Stimulated activated CD4-positive, alpha-beta T cell treated with anti-CD3 and anti-CD28 coated beads, Interleukin-15, amount 100 ng/mL, for 48 hours (primary cell): ENCODE measurements at places on chromosomes 11 and 22.

DNA sequence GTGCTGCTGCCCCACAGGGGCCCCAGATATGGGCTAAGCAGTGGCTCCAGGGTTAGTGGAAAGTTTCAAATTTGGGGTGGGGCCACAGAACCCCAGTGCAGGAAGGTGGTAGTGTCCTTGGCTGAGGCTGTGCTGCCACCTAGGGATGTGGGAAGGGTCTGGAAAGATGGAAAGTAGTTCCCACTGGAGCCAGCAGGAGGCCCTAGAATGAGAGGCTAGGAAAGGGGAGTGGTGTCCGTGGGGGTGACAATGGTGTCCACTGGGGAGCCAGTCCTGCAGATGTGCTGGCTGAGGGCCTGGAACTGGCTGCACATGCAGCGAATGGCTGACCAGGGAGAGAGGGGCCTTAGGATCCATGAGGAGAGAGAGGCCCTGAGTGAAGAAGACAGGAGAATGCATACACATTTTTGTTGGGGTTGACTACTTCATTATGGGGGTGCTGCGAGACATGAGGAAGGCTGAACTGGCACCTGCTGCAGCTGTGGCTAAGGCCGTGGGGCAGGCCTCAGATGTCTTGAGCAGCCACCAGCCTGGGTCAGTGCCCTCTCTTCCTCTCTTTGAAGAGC lies 21.1 kb downstream of the RFPL3 start:
- DNase-seq, result no peak

DNA sequence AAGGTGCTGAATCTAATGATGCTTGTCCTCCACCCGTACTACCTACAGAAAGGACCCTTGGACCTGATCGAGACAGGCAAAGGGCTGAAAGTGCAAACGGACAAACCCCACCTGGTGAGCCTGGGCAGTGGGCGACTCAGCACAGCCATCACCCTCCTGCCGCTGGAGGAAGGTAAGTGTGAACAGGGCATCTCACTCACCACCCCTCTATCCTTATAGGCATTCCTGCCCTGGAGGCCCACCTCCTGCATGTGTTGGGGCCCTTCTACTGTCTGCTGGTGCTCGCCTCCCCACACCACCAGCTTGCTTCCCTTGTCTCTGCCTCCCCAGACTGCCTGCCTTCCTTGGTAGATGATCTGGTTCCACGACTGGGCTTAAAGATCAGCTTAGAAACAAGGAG lies 7.1 kb downstream of the PHLDB1 start:
- DNase-seq, result no peak

GRCh38 chr11:78476066-78476465 lies 58.4 kb upstream of the GAB2 start:
- DNase-seq, result no peak

GRCh38 chr11:130737866-130738431 lies 178.3 kb downstream of the SNX19 start:
- DNase-seq, result no peak

DNA sequence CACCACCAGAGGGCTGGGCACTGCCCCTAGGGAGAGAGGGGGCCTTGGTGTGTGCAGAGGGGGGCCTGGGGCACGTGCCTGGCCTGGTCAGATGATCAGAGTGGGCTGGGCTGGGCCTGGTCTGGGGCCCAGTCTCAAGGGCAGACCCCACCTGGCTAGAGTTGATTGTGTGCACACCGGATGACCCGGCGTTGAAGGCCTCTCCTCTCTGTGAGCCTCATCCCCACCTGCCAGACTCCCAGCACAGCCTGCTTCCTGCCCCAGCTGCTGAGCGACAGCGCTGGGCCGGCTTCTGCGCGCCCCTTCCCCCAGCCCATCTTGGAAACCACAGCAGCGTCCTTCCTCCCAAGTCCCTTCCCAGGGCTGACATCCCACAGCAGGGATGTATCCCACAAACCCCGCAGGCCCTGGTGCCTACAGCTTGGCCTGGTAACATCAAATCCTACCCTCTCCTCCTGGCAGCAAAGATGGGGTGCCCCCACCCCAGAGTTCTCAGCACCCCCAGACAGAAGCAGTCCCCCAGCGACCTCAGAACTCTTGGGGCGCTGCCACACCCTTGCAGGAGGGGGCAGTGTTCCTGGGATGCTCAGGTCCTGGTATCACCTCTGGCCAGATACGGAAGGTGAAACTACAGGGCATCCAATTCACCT lies 11.0 kb upstream of the TSSC4 start:
- DNase-seq, result no peak

DNA sequence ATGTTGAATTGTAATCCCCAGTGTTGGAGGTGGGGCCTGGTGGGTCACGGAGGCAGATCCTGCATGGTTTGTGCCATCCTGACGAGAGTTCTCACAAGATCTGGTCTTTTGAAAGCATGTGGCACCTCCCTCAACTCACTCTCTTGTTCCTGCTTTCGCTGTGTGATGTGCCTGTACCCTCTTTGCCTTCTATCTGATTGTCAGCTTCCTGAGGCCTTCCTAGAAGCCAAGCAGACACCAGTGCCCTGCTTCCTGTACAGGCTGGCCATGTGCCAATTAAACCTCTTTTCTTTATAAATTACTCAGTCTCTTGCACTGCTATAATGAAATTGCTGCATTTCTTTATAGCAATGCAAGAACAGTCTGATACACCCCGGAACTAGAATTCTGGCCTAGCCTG lies 13.1 kb downstream of the PTPN5 start:
- no peak for DNase-seq

DNA sequence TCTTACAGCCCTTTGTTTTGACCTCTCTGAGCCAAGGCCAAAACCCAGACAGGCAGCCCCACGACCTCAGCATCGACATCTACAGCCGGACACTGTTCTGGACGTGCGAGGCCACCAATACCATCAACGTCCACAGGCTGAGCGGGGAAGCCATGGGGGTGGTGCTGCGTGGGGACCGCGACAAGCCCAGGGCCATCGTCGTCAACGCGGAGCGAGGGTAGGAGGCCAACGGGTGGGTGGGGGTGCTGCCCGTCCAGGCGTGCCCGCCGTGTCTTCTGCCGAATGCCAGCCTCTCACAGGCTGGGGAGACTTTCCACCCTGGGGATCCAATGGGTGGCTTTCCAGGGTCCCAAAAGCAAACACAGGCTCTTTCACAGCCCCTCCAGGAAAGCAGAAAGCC lies 37.1 kb upstream of the PPP6R3 start:
- no peak for DNase-seq

DNA sequence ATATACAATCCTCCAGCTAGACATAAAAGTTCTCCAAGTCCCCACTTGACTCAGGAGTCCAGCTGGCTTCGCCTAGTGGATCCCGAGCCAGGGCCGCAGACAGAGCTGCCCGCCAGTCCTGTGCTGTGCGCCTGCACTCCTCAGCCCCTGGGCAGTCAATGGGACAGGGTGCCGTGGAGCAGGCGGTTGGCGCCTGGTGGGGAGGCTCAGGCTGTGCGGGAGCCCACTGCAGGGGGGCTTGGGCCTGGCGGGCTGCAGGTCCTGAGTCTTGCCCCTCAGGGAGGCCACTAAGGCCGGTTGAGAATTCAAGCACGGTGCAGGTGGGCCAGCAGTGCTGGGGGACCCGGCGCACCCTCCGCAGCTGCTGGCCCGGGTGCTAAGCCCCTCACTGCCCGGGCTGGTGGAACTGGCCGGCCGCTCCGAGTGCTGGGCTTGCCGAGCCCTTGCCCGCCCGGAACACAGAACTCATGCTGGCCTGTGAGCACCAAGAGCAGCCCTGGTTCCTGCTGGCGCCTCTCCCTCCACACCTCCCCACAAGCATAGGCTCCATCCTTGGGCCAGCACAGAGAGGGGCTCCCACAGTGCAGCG lies 884.8 kb upstream of the LRRC4C start:
- no peak for DNase-seq

GRCh38 chr11:18374956-18375355 lies 19.4 kb upstream of the LDHA start:
- no peak for DNase-seq

DNA sequence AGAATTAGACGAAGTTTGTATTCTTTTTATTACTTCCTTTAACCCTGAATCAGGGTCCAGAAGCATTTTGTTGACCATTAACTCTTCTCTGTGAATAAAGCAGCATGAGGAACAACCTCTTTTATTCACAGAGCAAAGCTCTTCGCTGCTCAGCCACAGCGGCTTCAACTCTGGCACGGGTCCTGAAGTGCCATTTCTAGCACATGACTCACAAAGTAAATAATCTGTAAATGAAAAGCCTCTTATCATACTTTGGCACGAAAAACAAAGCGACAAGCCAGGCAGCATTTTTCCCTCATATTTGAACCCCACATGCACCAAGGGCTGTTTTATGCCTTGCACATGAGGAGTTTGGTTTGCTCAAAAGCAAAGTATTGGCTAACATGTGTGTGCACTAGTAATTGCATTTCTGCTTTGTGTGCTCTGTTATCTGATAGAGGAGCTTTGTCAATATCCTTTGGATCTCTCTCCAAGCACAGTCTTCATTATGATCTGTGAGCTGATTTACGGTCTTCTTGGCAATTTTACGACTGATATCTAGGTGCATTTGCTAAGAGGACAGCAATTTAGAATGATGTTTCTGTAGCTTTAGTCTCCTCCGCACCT lies 33.0 kb upstream of the APOBEC3A start:
- no peak for DNase-seq

GRCh38 chr11:31903225-31904074 lies 92.3 kb upstream of the PAX6 start:
- DNase-seq, result no peak

GRCh38 chr11:11980841-11981308 lies 27.6 kb downstream of the DKK3 start:
- DNase-seq, result no peak

DNA sequence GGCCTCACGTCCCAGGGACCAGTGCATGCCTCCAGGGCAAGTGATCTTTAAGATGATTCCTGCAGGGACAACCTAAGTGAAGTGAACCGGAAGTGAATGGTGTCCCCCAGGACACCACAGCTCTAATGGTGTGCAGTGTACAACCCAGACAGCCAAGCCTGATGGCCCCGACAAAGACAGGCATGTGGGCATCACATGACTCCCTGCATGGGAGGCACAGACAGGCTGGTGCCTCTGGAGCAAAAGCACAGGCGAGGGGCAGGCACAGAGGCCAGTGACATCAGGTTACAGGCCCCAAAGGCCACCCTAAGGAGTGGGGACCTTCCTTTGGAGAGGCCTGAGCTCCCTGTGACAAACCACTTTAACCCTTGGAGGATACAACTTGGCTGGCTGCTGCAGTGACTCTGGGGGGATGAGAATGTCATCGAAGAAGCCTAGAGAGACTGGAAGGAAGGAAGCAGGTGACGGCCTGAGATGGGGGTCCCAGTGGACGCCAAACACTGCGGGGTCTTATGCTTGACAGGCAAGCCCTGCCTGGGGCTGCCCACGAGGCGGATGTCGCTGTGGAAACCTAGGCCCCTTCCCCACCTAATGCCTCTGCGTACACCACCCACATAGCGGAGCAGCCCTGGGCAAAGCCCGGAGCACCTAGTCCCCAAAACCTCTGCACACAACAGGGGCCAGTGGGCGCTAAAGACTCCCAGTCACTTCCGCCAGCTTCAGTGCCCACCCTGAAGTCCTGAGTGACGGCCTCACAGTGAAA lies 12.4 kb downstream of the POLR3H start:
- DNase-seq, result no peak

DNA sequence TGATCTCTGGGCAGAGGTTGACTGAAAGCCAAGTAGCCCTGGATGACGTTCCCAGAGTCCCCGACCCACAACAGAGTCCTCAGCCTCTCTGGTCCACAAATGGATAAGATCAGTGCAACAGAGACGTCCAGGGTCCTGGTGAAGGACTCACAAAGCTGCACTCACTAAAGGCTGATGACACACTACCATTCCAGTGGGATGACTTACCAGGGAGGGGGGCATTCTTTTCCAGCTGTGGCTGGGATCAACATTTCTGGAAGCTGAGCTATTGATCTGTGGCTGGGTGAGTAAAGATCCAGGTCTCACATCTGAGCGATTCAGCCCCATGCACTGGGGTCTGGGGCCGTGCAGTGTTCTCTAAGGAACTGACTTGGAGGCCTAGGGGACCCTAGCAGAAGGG lies 296.2 kb downstream of the NTM start:
- no peak for DNase-seq

- DNase-seq, result no peak
These were observed 26.7 kb downstream of the OSBPL5 start for GRCh38 chr11:3138178-3139085.

DNA sequence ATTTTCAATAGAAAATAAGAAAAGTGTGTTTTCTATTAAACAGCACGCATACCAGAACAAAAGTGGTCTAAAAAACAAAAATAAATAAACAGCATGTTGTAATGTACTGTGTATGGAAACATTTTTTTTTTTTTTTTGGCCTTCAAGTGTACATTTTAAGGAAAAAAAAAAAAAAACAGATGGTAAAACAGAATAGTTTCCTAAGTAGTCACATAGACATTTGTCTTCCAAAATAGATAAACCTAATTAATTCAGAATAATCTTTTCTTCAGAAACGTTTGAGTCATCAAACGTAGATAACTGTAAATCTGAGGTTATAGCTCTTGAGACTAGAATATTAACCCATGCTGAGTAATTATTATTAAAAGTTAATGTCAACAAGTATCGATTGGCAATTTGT lies 396 bp upstream of the CFAP300 start:
- no peak for DNase-seq

GRCh38 chr11:70796648-70797227 lies 398.4 kb downstream of the CTTN start:
- no peak for DNase-seq

DNA sequence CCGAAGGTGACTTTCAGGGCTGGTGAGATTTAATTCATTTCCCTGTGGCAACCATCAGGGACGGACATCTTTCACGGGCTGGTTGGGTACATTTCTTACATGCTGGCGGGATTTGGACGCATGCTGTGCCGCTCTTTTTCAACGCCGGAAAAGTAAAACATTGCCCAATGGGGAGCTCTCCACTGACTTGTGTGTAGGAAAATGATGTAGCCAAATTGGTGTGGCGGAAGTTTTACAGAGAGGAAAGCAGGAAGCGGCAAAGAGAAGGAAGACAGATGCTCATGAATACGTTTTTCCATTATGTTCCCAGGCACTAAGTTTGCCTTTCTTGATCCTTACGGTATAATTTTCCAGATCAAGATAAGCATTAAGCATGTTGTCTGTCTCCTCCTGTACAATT lies 375.8 kb downstream of the NTM start:
- DNase-seq, result no peak

GRCh38 chr11:19697721-19698121 lies 14.9 kb upstream of the NAV2 start:
- DNase-seq, result no peak

DNA sequence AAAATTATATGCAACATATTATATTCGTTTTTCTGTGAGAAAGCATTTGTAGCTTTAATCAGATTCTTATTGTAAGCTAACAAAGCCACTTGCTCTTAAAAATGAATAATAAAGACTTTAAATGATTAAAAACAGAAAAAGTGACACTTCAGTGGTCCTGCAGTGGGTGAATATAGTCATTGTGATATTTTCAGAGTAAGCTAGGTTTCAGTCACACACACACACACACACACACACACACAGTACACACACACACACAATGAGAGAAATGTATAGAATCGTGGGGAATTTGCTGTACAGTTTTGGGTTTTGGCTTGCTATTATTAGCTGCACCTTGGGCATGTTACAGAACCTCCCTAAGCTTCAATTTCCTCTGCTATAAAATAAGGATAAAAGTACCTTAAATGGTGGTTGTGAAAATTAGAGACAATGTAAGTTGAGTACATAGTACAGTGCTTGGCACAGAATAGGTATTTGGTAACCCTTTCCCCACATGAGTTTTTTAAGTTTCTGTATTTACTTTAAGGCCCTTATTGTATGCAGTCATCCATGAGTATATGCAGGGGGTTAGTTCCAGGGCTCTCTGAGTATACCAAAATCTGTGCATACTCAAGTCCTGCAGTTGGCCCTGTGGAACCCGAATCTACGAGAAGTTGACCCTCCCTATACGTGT lies 39.8 kb downstream of the CSTPP1 start:
- no peak for DNase-seq

GRCh38 chr11:68935516-68936357 lies 32.0 kb downstream of the IGHMBP2 start:
- no peak for DNase-seq
